ENCODE measurements at places on chromosomes 6 and 20.

DNA sequence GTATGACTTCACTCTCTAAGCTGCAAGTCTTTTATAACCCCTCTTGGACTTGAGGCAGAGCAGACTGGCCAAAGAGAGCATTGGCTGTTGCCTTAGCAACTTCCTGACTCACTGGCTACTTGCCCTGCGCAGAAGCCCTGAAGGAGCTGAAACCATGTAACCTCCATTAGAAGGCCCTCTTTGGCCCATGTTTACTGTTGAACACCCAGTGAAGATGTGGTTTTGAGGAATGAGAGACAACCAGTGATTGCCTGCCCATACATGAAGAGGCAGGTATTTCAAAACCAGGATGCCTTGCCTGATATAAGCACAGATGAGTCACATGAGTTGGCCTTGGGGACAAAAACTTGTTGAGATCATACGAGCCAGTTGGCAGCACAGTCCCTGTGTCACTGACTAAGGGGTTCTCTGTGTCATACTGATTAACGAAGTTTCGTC, 182.5 kb downstream of the EDN1 start:
- no peak for DNase-seq

GRCh38 chr6:10725716-10726115, 2.8 kb downstream of the TMEM14C start:
- DNase-seq: peak; percentile 20

GRCh38 chr20:51506527-51507215, 35.8 kb downstream of the NFATC2 start:
- DNase-seq: no peak

- DNase-seq: no peak
Measured at GRCh38 chr6:116954938-116955337, 77.9 kb downstream of the RFX6 start.

GRCh38 chr20:64245746-64246595, 9.6 kb upstream of the PCMTD2 start:
- DNase-seq: no peak

- DNase-seq: no peak
Measured at GRCh38 chr6:129835691-129836090, 25.4 kb downstream of the TMEM244 start.

GRCh38 chr20:56215115-56215514, 33.4 kb upstream of the MC3R start:
- DNase-seq: no peak

GRCh38 chr6:3813150-3813780, 35.9 kb upstream of the FAM50B start:
- no peak for DNase-seq

DNA sequence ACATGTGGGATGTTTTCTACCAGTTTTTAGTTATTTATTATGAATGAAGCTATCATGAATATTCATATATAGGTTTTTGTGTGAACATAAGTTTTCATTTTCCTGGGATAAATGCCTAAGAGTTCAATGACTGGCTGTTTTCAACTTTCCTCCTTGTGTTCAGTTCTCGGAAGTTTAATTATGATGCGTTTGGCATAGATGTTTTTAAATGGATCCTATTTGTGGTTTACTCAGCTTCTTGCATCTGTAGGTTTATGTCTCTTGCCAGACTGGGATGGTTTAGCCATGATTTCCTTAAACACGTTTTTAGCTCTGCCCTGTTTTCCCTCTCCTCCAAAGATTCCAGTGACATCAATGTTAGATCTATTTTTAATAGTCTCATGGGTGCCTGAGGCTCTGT, 411.1 kb upstream of the CDH4 start:
- no peak for DNase-seq

- DNase-seq: no peak
Measured at GRCh38 chr6:140544431-140544830, 1170.0 kb upstream of the CITED2 start.

- no peak for DNase-seq
Measured at GRCh38 chr20:44585057-44585963, 2.9 kb downstream of the PKIG start.

DNA sequence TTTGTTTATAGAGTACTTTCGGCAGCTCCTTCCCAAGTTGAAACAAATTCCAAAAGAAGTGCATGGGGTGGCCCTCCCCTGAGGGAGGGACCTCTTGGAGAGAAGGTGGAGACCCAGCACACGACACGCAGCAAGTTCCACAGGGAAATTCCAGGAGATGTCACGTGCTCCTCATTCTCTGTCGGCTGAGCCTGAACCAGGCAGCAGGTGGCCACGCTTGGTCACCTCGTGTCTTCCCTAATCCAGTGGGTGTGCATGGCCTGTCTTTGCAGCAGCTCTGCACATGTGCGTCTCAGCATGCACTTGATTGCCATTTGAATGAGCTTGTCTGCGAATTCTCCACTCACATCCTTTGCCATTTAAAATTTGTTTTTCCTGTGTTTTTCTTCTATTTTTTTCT, 357.4 kb downstream of the CDH4 start:
- no peak for DNase-seq

DNA sequence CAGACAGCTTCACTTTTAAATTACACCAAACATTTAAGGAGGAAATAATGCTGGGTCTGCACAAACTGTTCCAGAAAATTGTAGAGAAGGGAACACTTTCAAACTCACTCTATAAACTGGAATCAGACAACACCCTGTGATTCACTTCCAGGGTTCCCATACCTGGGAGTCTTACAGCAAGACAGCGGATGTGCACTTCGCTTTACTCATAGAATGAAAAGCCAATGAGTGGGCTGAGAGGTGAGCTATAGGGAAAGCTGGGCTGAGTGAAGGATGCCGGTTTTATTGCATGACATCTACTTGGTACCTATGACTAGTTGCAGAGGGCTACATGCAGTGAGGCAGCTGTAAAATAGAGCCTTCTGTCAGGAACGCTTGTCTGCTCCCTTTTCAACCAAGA, 152.1 kb downstream of the FNDC1 start:
- DNase-seq: no peak

- no peak for DNase-seq
Measured at GRCh38 chr6:40545954-40546353, 41.2 kb downstream of the LRFN2 start.

DNA sequence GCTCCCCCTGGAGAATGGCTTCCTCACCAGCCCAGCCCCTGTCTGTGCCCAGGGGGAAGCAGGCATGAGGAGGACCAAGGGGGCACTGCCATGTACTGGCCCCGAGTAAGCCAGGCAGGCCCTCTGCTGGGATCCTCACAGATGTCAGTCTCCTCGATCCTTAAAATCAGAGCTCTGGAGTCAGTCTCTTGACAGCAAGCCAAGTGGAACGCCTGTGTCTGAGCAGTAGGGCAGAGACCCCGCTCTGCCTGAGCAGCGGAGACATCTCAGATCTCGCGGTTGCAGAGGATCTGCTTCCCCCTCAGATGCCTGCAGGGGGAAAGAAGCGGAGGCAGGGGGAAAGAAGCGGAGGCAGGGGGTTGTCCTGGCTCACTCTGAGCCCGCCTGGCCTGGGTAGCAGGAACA, 92.6 kb downstream of the SNX5 start:
- no peak for DNase-seq

DNA sequence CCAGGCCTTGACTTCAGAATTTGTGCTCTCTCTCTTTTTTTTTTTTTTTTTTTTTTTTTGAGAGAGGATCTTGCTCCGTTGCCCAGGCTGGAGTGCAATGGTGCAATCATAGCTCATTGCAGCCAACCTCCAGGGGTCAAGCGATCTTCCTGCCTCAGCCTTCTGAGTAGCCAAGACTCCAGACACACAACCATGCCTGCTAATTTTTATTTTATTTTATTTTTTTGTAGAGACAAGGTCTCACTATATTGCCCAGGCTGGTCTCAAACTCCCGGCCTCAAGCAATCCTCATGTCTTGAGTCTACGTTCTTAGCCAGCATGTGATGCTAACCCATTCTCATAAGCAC, 19.4 kb downstream of the TGM2 start:
- DNase-seq: no peak

DNA sequence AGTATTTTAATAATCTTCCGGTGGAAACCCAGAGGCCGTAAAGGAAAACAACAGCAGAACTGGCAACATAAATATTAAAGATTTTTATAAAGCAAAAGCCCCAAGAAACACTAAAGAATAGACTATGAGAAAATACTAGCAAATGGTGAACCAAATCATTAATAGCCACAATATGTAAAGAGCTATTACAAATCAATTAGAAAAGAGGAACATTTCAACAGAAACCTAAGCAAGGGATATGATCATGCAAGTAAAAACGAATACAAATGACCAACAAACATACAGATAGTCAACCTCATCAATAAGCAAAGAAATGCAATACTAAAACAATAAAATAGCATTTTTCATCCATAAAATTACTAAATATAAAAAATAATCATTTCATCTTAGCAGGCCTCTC, 3.6 kb downstream of the FBXL4 start:
- no peak for DNase-seq

DNA sequence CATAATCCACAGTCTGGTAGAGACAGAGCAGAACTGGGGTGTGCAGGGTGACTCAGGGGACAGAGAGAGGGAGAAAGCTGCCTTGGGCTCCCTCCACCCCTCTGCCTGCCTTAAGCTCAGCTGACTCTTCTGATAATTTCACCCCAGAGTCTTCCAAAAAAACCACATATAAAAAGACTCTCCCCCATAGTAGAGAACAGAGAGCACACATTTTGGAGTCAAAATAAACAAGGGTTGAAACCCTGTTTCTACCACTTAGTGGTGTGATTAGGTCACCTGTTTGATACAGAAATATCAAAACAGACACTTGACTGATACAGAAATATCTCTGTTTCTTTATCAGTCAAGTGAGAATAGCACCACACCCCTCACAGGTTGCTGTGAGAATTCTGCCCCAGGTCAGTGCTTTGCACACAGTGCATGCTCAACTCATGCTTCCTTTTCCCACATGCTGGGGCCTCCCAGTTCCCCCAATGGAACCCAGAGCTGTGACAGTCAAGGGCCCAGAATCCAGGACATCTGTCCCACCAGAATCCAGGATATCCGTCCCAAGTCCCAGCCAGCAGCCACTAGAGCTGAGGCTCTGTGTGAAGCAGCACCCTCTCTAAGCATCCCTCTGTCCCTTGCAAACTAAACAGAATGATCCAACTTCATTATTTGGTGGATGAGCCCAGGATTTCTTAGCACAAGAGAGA, 1.2 kb downstream of the TREML2 start:
- DNase-seq: no peak

GRCh38 chr6:44476849-44477248, 89.3 kb downstream of the CDC5L start:
- DNase-seq: no peak

GRCh38 chr6:5093231-5094015, 8.3 kb downstream of the PPP1R3G start:
- DNase-seq: no peak

- DNase-seq: no peak
Measured at GRCh38 chr6:91155129-91155785, 568.4 kb upstream of the MAP3K7 start.

GRCh38 chr20:15882553-15882952, 690.7 kb downstream of the KIF16B start:
- no peak for DNase-seq

GRCh38 chr6:118297821-118298220, 250.3 kb upstream of the PLN start:
- DNase-seq: no peak

DNA sequence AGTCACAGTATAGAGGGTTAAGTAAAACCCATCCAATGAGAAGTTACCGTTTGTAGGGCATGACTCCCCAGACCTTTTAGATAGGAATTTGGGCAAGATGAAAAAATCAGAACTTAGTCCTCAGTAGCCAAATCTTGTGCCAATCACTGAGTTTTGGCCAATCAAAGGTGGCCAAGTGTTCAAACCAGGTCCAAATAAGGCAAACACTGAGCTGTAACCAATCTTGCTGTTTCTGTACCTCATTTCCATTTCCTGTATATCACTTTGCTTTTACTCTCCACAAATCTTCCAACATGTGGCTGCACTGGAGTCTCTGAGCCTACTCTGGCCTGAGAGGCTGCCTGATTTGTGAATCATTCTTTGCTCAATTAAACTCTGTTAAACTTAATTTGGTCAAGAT, 81.8 kb upstream of the GPR6 start:
- no peak for DNase-seq

DNA sequence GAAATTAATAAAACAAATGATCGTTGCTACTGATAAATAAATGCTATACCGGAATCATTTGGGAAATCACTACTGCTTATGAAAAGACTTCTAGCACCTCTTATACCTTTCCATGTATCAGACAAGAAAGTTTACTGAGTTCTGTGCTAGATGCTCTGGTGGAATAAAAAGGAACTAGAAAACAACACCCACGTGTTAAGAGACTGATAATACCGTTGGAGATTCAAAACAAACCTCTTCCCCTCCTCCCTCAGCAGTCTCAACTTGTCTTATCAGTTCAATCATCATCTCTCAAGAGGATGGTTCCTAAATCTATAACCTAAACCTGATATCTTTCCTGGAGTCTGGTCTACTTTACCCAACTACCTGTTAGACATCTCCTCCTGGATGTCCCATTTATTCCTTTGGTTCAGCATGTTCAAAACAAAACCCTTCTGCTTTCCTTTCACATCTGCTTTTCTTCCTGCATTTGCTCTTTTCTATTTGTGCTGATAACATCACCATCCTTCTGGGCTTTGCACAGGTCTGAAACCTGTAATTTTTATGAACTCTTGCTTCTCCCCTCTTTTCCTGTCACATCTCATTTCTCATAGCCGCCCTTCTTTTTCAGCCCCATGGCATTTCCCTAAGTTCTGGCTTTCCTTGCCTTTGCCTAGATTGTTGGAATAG, 122.2 kb downstream of the COL19A1 start:
- no peak for DNase-seq

- no peak for DNase-seq
Measured at GRCh38 chr6:25973923-25974555, 11.4 kb downstream of the TRIM38 start.

GRCh38 chr6:47413752-47414422, 63.7 kb upstream of the CD2AP start:
- peak; percentile 40 for DNase-seq

GRCh38 chr20:14879020-14879697, 541.7 kb upstream of the FLRT3 start:
- DNase-seq: no peak

GRCh38 chr20:3532089-3532615, 61.3 kb downstream of the ATRN start:
- no peak for DNase-seq

GRCh38 chr6:122399055-122399347, 451 bp upstream of the HSF2 start:
- no peak for DNase-seq

- DNase-seq: no peak
Measured at GRCh38 chr20:55919956-55920355, 85.4 kb downstream of the CBLN4 start.

- no peak for DNase-seq
Measured at GRCh38 chr6:132359886-132360285, 41.4 kb downstream of the MOXD1 start.

- DNase-seq: no peak
Measured at GRCh38 chr20:33725607-33726264, 5.6 kb upstream of the PXMP4 start.
